ENCODE measurements at places on chromosomes 11 and 22.
A peak's percentile ranks its signal among the peaks of the same experiment; 100 is the strongest.

GRCh38 chr11:125463590-125464269 lies 32.3 kb downstream of the FEZ1 start:
- DNase-seq = no peak

- DNase-seq = no peak
Measured at GRCh38 chr11:62457478-62457877, 38.6 kb downstream of the SCGB1A1 start.

DNA sequence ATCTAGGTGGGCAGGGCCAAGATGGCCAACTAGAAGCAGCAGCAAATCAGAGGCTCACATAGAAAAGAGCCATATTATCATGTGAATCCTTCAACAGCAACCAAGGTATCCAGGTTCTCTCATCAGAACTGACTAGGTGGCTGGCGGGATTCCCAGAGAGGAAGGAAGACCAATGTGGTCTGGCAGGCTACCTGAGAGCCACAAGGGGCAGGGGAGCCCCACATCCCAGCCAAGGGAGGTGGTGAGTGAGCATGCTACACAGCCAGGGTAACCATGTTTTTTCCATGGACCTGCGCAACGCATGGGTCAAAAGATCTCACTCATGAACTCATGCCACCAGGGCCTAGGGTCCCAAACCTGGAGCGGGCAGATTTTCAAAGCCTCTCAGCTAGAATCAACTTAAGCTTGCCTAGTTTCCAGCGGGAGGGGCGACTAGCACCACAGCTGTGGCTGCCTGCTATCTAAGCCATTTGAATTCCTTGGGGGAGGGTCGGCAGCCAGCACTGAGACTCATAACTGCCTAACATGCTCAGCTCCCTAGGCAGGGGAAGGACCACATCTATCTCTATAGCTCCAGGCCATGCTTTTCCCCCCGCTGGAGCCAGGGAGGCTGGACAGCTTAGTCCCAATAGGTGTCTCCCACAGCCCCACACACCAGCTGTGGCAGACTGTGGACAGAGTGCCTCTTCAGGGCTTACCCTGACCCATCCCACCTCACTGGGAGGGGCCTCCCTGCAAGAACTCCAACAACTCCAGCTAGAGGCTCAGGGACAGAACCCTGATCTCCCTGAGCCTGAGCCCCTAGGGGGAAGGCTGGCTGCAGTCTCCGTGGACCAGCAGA lies 28.7 kb upstream of the CASP12 start:
- DNase-seq = no peak

- no peak for DNase-seq
Measured at GRCh38 chr22:36334081-36334820, 53.5 kb downstream of the MYH9 start.

- DNase-seq = peak; percentile 68
Measured at GRCh38 chr11:1832211-1832919, 2.4 kb upstream of the SYT8 start.

GRCh38 chr11:7490535-7490934 lies 5.2 kb downstream of the OLFML1 start:
- no peak for DNase-seq

- no peak for DNase-seq
Measured at GRCh38 chr11:69208190-69209037, 52.7 kb downstream of the SMIM38 start.

DNA sequence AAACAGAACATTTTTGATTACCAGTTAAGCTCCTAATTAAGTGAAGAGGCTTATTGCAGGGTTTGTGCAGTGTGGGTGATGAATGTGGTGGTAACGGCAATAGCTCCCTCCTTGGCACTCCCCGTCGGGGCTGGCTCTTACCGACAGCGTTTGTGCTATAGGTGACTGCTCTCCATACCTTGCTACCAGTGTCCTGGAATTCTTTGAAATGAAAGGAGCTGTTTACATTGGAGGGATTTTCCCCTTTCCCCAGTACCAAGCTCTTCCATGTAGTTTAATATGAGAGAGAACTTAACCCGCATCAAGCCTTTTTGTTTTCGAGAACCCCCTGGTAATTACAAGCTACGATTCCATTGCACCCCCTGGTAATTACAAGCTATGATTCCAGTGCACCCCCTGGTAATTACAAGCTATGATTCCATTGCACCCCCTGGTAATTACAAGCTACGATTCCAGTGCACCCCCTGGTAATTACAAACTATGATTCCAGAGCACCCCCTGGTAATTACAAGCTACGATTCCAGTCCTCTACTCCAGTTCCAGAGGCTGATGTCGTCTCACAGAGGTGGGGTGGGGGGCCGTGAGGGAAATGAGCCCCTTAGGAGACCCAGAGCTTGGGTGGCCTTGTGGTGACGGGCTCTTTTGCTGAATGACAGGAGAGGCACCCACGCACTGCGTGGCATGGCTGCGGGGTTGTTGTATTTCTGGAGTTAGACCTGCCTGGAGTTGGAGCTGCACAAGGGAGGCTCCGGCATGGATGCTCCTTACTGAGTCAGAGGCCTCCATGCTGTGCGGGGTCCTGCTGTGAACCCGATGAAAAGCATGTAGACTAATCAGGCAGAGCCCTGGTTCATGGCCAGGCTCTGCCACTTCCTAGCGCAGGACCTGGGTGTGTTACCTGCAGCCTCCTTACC lies 205.3 kb downstream of the TBC1D22A start:
- no peak for DNase-seq

- DNase-seq = no peak
Measured at GRCh38 chr22:27876684-27877083, 42.4 kb downstream of the PITPNB start.

- DNase-seq = no peak
Measured at GRCh38 chr11:112582366-112582765, 321.7 kb upstream of the PLET1 start.

DNA sequence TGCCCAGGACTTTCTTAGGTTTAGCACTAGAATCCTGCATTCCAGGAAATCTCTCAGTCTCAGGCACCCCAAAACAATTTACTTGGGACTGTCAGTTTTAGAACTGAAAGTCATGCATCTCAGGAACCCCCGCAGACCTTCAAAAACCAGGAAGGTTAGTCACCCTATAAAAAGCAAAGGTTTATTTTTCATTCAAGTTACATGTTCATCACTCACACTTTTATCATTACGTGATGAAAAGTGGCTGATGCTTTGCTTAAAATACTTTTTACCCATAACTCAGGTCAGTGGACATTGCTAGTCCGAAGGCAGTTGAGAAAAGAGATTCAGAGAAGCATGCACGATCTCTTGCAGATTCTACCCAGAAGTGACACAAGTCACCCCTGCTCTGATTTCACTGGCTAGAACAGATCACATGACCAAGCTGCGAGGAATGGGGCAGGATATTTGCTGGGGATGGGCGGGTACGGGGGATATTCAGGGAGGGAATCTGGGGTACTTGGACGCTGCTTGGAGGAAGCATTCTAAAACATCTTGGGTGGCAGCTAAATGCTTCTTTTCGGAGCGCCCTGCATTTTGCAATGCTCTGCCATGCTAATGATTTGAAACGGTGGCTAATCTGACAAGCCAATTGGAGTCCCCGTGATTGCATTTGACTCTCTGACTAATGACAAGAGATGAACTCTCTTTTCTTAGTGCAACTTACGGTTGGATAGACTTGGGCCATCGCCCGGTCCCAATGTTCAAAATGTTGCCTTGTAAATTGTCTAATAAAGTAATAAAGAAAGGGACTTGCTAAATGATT lies 110.2 kb downstream of the MIAT start:
- DNase-seq = no peak

GRCh38 chr11:58061813-58062212 lies 31.1 kb downstream of the OR6Q1 start:
- DNase-seq = no peak

DNA sequence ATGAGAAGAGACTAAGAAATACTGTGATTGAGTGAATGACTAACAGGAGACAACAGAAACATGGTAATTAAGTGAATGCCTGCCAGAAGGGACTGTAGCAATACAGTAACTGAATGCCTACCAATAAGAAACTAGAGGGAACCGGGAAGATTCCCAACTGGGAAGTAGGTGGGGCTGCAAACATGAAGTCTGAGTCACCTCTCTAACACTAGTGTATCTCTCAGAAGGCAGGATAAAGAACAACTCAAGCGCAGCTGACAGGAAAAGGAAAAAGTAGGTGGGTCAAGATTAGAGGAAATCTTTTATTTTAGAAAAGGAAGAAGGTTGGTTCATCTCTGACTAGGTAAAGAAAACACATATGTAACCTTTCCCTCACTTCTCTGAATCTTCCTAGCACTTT lies 14.0 kb downstream of the C11orf42 start:
- DNase-seq = no peak

- DNase-seq = no peak
Measured at GRCh38 chr22:38171927-38172831, 9.5 kb downstream of the PLA2G6 start.

- DNase-seq = no peak
Measured at GRCh38 chr11:44605068-44605708, 39.7 kb downstream of the CD82 start.

GRCh38 chr22:22091400-22091878 lies 108.9 kb upstream of the TOP3B start:
- no peak for DNase-seq

GRCh38 chr22:49765091-49765771 lies 62.4 kb downstream of the BRD1 start:
- no peak for DNase-seq

GRCh38 chr11:43404836-43405479 lies 46.2 kb downstream of the TTC17 start:
- DNase-seq = no peak

DNA sequence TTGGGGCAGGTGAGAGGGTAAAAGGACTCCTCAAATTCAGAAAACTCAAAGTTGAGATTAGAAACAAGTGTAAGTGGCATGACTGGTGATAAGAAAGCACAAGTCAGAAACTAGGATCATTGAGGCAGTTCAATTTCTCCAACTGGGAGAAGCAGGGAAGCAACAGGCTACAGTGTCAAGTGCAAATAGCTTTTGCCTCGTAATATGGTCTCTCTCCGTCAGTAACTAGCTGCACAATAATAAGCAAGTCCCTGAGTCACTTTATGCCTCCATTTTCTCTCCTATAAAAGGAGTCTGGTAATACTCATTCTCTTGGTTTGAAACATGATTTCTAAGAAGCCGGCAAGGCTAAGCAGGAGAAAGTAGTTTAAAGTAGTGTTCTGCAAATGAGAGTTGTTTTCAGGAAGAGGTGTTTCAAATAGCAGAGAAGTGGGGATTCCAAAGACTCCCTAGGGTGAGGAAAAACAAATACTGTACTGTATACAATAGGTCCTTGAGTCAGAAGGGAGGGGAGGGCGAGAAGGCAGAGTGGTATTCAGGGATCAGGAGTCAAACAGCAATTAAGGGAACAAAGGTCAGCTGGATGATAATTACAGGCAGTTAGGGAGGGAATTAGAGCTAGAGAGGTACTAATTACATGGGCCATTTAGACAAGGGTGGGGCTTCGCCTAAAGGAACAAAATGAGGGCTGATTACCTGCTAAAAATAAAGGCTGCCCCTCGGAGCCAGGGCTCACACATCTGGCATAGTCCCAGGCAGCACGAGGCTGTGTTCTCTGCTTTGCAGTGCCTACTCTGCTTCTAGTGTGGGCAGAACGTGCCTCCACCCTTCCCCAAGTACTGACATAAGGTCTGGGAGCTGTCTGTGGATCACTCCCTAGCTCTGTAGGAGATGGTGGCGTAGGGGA lies 96.0 kb upstream of the BDNF start:
- DNase-seq = no peak

GRCh38 chr11:61429346-61429690 lies 457 bp downstream of the CPSF7 start:
- DNase-seq = peak; percentile 68

DNA sequence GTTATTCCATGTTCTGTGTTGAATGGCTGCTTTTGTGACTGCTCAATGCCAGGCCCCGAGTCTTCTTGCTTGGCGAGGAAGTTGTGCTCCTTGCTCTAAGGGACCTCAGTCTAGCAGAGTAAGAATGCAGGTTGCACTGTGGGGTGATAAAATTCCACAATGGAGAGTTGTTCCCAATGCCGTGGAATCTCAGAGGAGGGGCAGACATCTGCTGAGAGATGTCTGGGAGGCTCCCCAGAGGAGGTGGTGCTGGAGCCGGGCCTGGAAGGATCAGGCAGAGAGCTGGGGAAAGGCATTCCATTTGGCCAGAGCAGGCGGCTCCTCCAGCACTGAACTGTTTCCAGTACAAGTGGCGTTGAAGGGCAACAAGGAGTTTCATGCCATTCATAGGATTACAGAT lies 55.2 kb downstream of the ST3GAL4 start:
- DNase-seq = no peak

DNA sequence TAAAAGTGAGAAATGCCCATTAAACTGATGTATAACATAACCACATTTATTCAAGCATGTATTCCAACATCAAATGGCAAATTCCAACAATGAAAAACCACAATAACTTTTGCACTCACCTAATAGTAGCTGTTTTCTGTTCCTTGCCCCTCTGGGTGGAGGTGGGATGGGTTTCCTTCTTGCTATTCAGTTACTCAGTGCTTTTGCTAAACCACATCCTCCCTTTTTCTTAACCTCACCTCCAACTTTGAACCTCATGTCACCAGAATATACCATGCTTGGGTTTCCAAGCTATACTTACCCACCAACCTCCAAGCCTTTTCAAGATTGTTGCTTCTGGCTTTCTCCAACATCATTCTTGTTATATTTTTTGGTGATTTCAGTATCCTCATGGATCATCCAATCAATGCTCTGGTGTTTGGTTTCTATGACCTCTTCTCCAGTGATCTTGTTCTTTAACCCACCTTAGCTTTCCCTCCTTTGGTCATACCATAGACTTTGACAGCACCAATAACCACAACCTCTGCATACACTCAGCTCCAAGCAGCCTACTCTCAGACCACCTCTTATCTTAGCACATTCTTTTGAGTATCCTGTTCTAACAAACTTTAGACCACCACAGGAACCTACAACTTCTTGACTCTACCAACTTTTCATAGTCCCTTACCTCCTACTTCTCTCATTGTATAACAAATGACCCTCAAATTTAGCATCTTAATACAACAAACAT lies 3.2 kb upstream of the CCDC15 start:
- no peak for DNase-seq

DNA sequence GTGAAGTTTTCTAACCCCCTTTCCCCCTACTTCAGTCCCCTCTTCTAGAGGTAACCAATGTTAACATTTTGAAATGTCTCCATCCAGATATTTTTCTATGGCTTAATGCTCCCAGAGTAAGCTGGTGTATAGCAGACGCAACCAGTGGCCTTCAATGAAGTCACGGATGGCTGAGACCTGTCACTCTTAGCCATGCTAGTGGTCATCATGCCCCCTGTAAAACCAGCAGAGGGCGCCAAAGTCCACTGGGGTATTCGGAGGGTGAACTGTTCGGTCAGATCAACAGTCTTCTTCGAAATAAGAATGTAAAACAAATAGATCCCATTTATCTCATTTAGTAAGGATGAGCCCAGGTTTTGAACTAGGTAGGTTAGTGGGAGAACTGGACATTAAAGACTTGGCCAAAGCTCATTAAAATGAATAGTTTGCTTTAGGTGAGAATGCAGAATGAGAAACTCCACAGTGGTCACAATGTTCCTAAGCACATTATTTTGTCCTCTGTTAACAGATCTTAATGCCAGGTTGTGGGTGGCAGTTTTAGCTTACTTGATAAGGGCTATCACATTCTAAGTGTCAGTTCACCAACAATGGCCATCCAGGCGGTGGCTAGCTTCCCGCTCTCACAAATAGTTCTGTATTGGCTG lies 8.6 kb upstream of the MMP8 start:
- DNase-seq = no peak

All from activated gamma-delta T cell treated with Interleukin-2 at 50 U/mL for 16 hours (primary cell).